ENCODE measurements at places on chromosomes 2 and 18. TPM values are rescaled to one million over a fixed set of nuclear protein-coding genes. Genes with fewer than 3 reads are reported as not detected.

HOXD3 gene
- total RNA-seq, result 2.6 TPM

DCDC2C gene
- total RNA-seq, result not detected

CYP1B1 gene
- total RNA-seq, result 6.4 TPM

REG1B gene
- not detected for total RNA-seq

ETAA1 gene
- total RNA-seq, result 7.0 TPM

IL36B gene
- not detected for total RNA-seq

MC4R gene
- 0.13 TPM for total RNA-seq

PECR gene
- 27.4 TPM for total RNA-seq

SERPINB4 gene
- not detected for total RNA-seq
